ENCODE measurements at places on chromosomes 11 and 22.
A peak's percentile ranks its signal among the peaks of the same experiment; 100 is the strongest.

GRCh38 chr11:124865902-124866851 is 945 bp downstream of the ROBO3 start:
- peak; percentile 29 for DNase-seq

- DNase-seq = peak; percentile 64
These were observed 19.2 kb upstream of the PLET1 start for GRCh38 chr11:112279901-112280267.

DNA sequence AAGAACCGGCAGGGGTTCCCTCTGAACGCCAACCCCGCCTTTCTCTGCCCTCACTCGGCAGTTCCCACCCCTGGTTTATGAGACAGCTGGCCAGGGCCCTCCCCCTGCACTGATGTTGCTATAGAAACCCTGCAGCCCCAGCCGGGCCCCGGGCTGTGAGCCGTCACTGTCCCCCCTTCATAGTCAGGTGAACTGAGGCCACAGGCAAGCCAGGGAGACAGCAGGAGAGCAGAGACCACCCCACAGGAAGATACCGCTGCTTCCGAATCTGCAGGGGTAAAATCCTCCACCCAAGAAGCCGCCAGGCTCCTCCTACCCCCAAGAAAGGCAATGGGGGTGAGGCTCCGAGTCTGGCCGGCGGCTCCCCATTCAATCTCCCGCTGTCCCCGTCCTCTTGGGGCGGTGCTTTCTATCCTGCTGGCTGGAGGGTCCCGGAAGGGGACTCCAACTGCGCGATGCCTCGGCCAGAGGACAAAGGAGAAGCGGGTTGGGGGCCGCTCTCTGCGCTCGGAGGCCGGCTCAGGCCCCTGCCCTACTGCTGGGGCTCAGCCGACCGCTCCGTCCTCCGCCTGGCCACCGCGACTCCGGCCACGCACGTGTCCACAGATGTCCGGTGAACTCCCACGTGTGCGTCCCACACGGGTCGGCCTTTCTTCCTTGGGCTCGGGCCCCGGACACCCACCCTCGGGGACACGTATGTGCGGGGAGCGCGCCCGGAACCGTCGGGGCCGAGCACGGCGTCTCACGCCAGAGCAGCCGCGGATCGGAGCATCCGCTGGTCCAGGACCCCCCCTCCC is 587 bp downstream of the SLC25A22 start:
- DNase-seq = peak; percentile 75

DNA sequence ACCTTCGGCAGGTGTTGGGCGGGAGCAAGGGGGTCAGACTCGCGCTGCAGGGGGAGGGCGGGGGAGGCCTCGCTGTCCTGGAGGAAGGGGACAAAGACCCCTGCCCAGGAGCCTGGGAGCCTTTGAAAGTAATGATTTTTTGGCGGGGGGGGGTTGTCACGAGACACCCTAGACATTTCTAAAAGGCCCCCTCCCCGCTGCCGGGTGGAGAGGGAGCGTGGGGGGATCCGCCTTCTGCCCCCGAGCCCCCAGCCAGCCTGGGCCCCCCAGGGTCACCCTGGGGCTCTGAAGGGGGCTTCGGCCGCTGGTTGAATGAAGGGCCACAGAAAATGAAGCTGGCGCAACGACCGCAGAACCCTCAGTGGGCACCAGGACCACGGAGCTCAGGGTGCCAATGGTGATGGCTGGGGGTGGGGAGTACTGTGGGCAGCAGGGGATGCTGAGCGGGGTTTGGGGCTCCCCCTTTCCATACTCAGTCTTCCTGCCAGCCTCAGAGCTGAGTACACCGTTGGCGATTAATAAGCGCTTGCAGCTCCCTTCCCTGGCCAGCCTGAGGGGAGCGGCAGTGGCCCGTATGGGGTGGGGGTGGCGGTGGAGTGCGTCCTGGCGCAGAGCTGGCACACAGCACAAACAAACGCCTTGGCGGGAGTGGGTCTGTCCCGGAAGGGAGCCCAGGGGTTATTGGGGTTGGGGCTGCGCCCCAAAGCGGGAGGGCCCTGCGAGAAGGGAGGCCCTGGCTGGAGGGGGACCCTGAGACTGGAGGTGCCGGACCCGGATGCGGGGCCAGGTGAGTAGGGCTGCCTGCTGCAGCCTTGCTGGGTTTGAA is 1.2 kb upstream of the DUSP8 start:
- no peak for DNase-seq

DNA sequence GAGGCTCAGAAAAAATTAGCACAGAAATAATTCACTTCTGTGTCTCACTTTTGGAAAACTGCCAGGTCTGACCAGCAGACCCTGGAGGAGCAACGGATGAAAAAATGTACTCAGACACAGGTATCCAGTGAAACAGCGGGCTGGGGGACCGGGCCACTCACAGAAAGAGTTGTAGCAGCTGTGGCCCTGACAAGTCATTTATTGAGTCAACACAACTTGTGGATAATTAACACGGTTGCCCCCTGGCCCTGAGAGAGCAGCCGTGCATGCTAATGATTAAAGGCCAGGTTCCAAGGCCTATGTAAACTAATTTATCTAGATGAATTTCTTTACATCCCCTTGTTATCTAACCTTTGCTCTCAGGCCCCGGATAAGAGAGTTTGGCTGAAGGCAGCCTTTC is 131.3 kb downstream of the AASDHPPT start:
- no peak for DNase-seq

DNA sequence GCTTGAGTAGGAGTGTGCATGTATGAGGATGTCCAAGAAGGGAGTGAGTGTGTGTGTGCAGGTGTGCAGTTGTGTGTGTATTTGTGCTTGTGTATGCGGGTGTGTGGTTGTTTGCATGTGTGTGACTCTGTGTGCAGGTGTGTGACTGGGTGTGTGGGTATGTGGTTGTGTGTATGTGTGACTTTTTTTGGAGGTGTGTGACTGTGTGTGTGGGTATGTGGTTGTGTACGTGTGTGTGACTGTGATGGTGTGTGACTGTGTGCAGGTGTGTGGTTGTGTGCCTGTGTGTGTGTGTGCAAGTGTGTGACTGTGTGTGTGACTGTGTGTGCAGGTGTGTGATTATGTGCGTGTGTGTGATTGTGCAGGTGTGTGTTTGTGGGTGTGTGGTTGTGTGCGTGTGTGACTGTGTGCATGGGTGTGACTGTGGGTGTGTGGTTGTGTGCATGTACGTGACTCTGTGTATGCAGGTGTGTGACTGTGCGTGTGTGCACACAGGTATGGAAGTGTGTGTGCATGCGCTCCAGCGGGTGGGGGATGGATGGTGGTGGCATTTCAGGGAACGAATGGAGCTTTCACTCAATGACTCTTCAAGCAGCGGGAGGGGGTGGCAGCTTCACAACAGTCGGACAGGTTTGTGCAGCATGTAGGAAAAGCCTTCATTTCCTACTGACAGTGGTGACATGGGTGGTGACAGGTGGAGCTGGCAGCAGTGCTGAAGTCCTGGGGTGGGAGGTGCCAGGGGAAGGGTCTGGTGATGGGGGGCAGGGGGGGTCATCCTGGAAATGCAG is 47.6 kb downstream of the CACNA1I start:
- DNase-seq = no peak

DNA sequence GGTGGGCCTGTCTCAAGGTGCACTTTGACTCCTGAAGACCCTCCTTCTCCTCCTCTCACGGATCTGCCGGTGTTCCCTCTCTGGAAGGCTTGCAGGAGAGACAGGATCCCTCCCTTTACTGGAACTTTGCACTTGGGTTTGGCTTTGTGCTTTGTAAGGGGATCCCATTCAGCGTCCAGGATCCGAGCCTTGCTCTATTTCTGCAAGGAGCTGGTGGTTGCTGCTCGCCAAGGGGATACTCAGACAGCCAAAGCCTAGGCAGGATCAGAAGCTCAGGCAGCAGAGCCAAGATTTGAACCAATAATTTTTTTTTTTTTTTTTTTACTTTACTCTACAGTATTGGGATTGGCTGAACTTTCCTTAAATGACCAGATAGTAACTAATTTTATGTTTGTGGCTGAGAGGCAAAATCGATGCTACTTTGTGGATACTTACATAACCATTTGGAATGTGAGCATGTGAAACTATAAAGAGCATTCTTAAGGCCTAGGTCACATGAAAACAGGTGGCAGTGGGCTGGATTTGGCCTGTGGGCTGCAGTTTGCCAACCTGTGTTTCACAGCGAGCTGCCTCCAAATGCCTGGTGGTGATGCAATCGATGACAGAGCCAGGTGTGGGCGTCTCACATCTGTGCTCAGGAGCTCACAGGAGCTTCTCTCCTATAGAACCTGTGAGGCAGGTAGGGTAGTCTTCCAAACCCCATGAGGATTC is 25.2 kb downstream of the BCR start:
- no peak for DNase-seq

DNA sequence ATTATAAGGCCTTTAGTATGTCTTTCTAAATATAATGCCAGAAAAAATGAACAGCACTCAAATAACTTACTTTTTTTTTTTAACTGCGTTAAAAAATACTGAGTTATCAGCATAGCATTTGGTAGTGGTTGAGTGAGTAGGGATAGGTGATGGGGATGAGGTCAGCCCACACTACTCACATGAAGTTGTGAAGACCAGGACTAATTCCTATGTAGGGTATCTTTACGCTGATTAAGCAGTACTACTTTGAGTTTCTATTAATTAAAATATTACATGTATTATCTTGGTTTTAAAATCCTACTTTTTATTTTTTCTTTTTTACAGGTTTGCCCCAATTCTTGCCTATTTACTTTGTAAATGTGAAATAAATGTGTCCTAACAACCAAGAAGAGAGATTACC is 13.5 kb downstream of the PHF21A start:
- DNase-seq = no peak

GRCh38 chr22:27867085-27867952 is 51.7 kb downstream of the PITPNB start:
- DNase-seq = no peak

DNA sequence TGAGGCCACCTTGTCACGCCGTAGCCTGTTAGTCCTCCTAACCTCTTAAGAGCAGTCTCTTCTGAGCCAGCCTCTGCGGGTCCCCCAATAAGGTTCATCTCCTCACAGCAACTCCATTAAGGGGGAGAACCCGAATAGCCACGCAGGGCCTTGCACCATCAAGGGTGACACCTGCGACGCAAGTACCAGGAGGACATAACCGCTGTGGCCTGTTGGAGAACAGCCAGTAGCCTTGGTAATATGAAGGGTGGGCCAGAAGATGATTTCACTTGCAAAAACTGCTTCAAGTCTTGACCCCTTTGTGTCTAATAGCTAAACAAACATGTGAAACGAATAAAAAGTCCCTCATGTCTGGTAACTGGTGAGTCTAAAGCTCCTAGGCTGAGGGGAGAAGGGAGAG is 14.8 kb downstream of the ARFGAP2 start:
- DNase-seq = no peak

DNA sequence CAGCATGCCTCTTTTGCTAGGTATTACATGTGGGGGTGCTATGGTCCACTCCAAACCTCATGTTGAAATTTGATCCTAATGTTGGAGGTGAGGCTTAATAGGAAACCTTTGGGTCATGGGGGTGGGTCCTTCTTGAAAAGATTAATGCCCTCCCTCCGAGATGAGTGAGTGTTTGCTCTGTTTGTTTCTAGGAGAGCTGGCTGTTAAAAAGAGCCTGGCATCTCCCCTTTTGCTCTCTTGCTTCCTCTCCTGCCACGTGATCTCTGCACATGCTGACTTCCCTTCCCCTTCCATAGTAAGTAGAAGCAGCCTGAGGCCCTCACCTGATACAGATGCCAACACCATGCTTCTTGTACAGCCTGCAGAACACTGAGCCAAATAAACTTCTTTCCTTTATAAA is 104.5 kb downstream of the FAT3 start:
- no peak for DNase-seq

- DNase-seq = no peak
These were observed 5.6 kb upstream of the ZBED4 start for GRCh38 chr22:49847751-49848689.

All from effector CD4-positive, alpha-beta T cell (primary cell).